NCI-H524 (cell line): ENCODE measurements at places on chromosomes 4 and X.
A peak's percentile ranks its signal among the peaks of the same experiment; 100 is the strongest.

GRCh38 chr4:55721651-55722050 lies 85.6 kb upstream of the NMU start:
- DNase-seq: no peak

DNA sequence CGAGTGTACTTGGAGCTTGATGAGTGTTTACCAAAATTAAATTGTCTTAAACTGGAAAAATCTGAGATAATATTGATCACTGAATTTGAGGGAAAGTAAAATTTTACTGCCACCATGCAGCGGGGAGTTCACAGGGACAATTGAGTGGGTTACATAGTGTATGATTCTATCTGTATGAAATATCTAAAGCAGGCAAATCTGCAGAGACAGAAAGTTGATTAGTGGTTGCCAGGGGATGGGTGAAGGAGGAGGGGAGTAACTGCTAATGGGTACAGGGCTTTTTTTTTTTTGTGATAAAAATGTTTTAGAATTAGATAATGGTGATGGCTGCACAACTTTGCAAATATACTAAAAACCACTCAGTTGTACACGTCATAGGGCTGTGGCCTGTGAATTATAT lies 35.4 kb upstream of the PDLIM3 start:
- DNase-seq: no peak

- DNase-seq: no peak
Measured at GRCh38 chr4:40253906-40254305, 57.1 kb downstream of the RHOH start.

- no peak for DNase-seq
Measured at GRCh38 chr4:141328560-141329173, 108.0 kb downstream of the ZNF330 start.

- DNase-seq: peak; percentile 2
Measured at GRCh38 chr4:185304944-185305690, 90.6 kb downstream of the LRP2BP start.

GRCh38 chr4:168648929-168649328 lies 152.1 kb downstream of the PALLD start:
- DNase-seq: no peak

- no peak for DNase-seq
Measured at GRCh38 chr4:22478426-22478825, 37.4 kb downstream of the ADGRA3 start.

GRCh38 chr4:150890246-150890645 lies 124.8 kb downstream of the LRBA start:
- DNase-seq: no peak

GRCh38 chr4:145756244-145756643 lies 76.3 kb downstream of the C4orf51 start:
- no peak for DNase-seq

DNA sequence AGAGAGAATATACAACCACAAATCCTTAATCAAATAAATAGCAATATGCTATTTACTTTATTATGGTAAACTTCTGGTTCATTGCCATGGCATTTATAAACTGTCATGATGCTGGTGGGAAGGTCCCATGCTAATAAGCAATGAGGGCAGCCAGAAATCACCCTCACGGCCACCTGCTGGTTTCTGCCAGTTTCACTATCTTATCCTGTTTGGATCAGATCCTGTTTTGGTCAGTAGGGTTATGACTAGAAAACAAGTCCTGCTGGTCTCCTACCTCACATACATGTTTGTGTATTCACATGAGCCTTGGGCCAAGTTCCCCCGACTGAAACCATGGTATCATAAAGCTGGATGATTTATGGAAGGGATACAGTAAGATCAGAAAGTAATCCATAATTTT lies 28.1 kb downstream of the XAGE5 start:
- DNase-seq: no peak

- no peak for DNase-seq
Measured at GRCh38 chrX:39309721-39310152, 508.5 kb downstream of the MID1IP1 start.

DNA sequence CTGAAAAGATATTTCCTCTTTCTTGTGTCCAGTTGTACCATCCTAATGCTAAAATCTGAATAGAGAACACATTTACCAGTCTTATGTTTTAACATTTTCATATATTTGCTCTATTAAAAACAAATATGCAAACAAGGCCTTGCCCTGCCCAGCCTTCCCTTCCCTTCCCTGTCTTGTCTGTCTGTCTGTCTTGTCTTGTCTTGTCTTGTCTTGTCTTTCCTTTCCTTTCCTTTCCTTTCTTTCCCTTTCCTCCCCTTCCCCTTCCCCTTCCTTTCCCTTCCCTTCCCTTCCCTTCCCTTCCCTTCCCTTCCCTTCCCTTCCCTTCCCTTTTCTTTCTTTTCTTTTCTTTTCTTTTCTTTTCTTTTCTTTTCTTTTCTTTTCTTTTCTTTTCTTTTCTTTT lies 1103.5 kb downstream of the STIM2 start:
- no peak for DNase-seq

GRCh38 chr4:181846934-181847333 lies 396.3 kb upstream of the TENM3 start:
- no peak for DNase-seq

DNA sequence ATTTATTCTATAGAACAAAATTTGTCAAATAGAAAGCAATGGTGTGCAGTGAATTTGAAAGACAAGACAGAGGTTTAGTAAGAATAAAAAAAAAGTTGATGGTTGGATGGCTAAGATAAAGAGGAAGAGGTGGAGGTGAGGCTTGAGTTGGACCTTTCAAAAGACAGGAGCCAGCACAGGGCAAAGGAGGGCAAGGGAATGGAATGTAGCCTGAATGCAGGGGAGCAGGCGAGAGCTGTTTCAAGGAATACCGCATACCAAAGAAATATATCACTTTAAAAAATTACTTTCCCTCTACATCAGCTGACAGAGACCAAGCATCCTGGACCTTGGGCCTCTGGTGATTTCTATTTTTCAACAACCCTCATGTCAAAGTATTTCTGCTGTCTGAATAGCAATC lies 38.0 kb upstream of the CXXC4 start:
- no peak for DNase-seq

GRCh38 chr4:12507868-12508481 lies 976.2 kb downstream of the RAB28 start:
- DNase-seq: no peak

DNA sequence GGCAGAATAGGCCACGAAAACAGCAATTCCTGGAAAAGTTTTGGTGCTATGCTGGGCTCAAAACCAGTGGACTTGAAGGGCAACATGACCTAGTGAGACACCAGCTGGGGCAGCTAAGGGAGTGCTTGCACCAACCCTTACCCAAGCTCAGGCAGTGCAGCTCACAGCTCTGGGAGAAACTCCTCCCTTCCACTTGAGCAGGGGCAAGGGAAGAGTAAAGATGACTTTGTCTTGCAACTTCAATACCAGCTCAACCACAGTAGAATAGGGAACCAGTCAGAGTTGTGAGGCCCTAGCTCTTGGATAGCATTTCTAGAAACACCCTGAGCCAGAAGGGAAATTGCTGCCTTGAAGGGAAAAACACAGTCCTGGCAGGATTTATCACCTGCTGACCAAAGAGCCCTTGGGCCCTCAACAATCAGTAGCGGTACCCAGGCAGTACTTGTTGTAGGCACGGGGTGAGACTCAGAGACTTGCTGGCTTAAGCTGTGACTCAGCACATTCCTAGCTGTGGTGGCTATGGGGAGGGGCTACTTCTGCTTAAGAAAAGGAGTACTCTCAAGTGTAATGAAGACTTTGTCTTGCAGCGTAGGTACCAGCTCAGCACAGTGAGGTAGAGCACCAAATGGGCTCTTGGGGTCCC lies 19.7 kb upstream of the ABCG2 start:
- DNase-seq: no peak

DNA sequence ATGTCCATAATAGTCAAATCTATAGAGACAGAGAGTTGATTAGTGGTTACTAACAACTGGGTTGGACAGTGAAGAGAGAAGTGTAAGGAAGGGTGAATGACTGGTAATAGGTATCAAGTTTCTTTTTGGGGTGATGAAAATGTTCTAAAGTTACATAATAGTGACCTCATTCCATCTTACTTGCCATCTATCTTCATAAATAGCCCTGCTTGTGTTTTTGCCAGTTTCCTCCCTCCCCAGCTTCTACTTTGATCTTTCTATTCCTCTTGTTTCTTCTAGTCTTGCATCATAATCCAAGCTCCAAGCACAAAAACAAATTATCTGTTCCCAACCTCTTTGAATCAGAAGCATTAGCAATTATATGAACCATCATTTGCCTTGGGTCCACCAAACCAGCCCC lies 40.2 kb upstream of the TET2 start:
- no peak for DNase-seq

GRCh38 chr4:5055411-5055810 lies 4.1 kb downstream of the STK32B start:
- DNase-seq: no peak

GRCh38 chrX:116230130-116230898 lies 59.8 kb downstream of the AGTR2 start:
- DNase-seq: no peak

DNA sequence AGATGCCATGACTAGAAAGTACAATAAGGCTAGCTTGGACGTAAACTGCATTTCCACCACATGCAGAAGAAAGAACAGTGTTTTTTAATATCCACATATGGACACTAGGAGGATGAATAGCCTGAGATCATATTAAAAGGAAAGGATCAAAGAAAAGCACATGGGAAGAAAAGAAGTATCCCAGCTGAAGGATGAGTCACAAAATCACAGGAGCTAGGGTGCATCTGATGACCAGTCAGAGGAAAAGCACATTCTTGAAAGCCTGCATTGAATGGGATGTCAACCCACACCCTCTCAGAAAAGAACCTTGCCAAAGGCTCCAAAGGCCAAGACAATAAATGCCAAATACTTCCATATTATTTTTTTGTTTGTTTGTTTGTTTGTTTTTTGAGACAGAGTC lies 56.8 kb upstream of the PRDX4 start:
- DNase-seq: no peak

DNA sequence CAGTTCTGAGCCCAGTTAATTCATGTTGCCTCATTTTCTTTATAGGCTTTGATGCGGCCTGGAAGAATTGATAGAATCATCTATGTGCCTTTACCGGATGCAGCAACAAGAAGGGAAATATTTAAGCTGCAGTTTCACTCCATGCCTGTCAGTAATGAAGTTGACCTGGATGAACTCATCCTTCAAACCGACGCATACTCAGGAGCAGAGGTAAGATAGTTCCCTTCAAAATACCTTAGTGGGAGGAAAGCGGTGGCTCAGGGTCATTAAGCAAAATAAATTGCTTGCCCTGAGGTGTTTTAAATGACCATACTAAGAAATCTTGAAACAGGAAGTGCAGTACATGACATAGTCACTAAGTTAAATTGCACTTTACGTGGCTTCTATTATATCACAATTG lies 140.6 kb upstream of the SPRY1 start:
- DNase-seq: no peak

DNA sequence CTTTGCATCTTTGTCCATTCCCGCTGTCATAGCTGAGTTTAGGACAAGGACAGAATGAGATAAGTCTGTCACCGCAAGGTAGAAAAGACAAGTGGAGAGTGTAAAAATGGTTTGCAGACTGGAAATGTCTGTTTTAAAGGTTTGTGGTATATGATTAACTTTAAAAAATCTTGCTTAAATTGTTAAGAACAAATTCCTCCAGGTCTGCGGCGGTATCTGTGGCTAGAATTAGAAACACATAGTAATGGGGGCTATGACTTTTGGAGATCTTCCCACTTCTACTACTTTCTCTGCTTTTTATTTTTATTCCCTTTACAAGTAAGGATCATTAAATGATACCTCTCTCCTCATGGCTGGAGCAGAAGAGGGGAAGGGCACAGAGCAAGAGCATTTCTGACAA lies 92.2 kb downstream of the MID1IP1 start:
- DNase-seq: no peak

DNA sequence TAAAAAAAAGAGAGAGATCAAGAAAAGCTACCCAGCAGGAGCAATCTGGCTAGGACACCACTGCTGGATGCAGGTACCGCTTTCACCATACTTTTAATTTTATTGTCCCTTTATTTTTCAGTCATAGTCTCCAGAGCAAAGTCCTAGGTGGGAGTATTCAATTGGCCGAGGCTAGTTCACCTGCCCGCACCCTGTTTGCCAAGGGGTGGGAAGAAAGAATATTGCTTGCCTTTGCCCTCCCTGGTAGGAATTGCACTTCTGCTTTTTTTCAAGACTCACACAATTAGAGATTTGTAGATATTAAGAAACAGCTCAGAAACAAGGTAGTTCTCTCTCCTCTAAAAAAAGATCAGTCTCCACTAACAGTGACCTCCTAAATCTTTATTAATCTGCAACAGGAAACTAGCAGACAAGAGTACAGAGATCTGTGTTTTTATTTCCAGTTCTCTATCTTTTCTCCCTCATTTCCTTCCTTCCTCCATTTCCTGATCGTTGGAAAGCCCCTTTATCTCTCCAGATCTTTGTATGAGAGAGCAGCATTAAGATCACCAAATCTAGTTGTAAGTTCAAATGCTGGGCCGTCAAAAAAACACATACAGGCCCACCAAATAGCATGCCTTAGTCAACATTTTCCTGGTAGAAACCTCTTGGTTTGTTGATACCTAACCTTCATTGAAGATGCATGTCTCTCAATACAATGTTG lies 9.4 kb upstream of the RPGR start:
- no peak for DNase-seq

DNA sequence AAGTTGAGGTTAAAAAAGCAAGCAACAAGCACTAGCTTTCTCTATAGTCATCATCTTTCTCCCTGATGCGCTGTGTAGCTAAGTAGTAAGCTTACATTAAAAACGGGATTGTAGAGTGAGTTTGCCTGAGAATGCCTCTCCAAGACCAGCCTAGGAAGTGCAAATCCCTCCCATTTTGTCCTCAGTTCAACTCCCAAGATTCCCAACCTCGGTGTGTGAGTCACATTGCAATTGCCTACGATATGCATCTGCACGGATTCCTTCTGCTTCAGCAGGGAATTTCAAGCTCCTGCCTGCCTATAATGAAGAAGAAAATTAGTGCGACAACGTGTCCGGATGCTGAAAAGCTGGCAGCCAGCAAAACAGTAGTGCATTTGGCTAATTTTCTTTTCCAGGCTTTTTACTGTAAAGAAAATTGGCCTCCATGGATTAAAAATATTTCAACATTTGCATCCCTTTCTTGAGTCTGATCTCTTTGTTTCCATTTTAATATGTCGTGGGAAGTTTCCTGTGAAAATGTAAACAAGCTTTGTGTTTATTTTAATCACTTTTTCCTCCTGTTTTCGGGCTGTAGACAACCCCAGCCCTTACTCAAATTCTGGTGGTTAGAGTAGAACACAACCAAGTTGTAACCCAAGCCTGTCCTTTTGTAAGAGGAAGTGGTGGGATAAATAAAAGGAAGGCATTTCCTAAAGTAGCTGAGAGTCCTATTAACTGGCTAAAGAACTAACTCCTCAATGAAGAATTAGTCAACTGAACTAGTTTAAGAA lies 58.4 kb upstream of the TET2 start:
- DNase-seq: no peak

GRCh38 chrX:6307156-6307555 lies 78.5 kb upstream of the NLGN4X start:
- DNase-seq: no peak
